NCI-H1694 (cell line): ENCODE measurements at places on chromosomes 16 and 17.

- DNase-seq, result no peak
Measured at GRCh38 chr17:43392397-43392796, 6.4 kb upstream of the ARL4D start.

DNA sequence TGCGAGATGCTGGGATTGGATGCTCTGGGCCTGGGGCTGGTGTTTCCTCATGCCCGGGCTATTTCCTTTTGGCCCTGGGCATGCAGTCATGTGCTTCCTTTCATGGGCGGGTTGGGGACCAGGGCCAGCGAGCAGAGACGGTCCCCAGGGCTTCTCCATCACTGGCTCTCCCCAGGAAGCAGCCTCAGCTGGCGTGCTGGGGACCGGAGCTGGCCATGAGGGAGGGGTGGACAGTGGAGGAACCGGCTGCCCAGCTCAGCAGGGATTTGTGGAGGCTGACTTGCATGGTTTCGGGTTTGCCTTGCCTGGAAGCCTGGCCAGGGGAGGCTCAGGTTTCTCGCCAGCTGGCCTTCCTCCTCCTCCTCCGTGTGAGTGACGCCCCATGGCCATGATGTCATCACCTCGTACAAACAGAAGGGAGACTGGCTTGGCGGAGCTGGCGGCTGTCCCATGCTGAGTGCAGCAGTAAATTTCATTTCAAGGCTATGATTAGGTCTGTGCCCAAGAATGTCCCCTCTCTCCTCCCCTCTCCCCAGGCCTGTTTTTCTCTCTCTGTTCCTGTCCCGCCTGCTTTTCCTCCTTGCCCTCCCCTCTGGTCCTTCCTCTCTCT lies 8.9 kb upstream of the TIMP2 start:
- peak; percentile 76 for DNase-seq

- DNase-seq, result no peak
Measured at GRCh38 chr16:58118801-58119508, 10.2 kb downstream of the CFAP20 start.

DNA sequence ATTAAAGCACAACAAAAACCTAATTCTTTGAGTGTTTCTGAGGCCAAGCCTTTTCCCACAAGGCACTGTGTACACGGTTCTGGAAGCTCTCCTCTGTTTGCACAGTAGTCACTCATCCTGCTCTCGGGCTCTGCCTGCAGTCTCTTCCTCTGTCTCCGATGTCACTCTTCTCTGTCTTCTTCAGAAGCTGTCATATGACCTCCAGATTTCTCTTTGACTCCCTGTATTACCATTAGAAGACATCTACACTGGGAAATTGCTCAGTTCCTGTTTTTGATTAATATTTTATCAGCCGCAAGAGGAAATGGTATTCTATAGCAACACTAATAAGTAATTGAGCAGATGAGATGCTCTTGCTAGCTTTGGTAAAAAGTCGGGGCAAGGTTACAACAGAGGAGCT lies 422.9 kb downstream of the WWOX start:
- DNase-seq, result no peak

DNA sequence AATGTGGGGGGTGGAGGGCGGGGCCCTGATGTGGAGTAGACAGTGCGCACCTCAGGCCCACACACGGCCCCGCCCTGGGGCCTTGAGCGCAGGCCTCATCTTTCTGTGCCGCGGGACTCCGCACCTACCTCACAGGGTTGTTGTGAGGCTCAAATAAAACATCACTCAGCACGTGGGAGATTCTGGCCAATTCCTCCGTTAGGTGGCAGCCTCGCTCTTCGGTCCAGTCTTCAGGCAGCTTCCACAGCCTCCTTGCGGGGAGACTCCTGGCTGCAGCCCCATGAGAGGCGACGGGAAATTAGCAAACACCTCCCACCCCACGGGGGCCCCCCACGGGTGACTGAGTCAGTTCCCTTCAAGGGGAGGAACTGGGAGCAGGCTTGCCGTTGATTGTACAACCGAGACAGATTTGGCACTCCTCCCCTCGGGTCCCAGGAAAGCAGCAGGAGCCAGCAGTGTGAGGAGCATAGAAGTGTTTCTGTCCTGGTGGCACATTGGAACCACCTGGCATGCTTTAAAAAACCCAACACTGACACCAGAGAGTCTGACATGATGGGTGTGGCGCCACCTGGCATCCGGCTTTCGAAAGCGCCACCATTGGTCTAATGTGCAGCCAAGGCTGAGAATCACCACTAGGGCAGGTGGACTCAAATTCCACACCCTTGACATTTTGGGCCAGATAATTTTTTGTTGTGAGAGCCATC lies 7.6 kb downstream of the MRM1 start:
- DNase-seq, result peak; percentile 47

GRCh38 chr16:80063031-80063712 lies 462.6 kb upstream of the MAF start:
- DNase-seq, result no peak

- no peak for DNase-seq
Measured at GRCh38 chr17:14310605-14311004, 9.7 kb downstream of the HS3ST3B1 start.

DNA sequence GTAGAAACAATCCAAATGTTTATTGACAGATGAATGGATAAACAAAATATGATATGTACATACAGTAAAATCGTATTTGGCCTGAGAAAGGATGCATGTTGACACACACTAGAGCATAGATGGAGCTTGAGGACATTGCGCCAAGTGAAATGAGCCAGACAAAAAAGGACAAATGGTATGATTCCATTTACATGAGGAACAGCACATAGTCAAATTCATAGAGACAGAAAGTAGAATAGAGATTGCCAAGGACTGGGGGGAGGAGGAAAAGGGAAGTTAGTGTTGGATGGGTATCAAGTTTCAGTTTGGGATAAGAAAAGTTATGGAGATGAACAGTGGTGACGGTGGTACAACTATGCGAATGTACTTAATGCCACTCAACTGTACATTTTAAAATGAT lies 47.9 kb downstream of the COPRS start:
- DNase-seq, result no peak

DNA sequence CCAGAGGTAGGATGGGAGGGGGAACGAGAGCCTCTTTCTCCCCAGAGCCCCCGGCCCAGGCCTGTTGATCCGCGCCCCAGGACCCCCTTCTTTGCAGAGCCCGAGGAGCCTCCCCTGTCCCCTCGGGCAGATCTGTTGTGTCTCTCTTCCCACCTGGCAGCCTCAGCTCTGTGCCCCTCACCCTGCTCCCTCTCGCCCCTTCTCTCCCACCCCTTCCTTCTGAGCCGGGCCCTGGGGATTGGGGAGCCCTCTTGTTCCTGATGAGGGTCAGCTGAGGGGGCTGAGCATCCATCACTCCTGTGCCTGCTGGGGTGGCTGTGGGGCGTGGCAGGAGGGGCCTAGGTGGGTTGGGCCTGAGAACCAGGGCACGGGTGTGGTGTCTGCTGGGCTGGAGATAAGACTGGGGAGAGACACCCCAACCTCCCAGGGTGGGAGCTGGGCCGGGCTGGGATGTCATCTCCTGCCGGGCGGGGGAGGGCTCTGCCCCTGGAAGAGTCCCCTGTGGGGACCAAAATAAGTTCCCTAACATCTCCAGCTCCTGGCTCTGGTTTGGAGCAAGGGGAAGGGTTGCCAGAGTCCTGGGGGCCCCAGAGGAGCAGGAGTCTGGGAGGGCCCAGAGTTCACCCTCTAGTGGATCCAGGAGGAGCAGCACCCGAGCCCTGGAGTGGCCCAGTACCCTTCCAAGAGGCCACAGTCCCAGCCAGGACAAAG lies 65.4 kb downstream of the MRC2 start:
- DNase-seq, result peak; percentile 49

DNA sequence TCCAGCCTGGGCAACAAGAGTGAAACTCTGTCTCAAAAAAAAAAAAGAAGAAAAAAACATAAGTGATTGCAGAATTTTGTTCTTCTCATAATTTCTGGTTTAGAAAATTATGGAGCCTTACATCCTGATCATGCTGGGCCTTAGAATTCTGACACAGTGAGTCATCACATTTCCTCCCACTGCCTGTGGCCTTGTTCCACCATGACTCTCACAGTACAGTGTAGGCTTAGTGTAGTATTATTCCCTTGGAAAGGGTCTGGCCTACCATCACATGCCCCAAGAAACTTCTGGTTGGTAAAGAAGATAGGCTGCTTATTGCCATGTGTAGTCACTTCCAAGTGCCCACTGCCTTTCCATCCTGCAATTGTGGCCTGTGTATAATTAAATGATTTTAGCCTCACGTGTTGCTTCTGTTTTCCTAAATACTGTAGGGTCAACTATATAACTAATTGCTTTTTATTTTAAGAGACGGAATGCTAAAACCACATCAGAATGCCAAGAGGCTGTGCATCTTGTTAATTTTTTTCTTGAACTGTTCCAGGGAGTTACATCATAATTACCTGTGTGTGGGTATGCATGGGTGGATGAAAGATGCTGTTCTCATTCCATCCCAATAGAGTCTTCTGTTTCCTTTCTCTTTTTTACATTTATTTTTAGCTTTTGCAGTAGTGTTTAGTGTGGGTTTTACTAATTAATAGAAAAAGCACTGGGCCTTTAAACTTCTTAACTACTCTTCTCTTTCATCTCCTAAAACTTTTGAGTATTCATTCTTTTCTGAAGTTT lies 25.9 kb downstream of the OGFOD1 start:
- DNase-seq, result no peak

DNA sequence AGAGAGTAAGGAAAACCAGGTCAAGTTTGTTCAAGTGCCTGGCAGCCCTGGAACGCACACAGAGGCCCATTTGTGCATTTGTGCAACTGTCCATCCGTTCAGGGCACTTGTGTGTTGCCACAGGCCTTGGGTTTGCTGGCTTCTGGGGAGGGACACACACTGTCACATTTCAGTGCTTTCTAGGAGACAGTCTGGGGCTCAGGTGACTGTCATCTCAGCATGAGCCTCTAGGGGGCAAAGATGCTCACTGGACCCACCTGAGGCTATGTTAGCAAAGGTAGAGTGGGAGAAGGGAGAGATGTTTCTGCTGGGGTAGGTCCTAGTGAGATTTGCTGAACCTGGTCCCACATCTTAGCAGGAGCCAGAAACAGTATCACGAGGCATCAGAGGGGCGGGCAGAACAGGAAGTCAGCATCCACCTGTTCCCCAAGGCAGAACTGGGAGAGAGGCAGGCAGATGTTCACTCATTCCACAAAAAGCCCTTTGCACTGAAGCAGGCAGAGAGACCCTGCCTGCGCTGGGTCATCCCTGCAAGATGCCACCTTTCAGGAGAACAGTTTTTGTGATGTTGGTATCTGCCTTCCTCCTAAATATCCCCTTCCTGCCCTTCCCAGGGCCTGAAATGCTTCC lies 48.5 kb downstream of the RAI1 start:
- peak; percentile 40 for DNase-seq
